ENCODE measurements at places on chromosomes 11 and 22.

DNA sequence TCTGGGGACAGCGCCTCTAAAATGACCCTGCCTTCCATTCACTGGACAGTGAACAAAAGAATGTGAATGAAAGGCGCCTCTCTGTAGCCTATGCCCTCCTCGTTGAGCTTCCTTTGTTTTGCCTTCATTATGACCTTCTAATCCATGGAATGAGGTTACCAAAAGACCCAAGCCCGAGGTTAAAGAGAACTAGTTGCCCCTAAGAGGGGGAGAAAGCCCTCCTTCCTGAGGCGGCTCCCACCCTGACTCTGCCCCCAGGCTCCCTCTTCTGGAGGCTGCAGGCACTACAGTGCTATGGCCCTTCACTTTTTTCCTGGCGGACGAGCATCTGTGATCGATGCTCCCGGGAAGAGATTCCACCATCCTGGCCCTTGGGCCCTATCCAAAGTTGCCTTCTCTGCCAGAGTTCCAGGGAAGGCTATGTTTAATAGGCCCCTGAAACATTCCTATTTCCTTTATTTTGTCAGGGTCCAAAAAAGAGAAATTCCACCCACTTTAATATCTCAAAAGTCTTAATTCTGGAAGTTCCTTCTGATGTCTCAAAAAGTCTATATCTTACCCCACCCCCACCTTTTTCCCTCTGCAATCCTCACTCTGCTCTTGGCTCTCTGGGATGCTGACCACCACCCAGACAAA lies 147.3 kb downstream of the FEZ1 start:
- DNase-seq, result no peak

DNA sequence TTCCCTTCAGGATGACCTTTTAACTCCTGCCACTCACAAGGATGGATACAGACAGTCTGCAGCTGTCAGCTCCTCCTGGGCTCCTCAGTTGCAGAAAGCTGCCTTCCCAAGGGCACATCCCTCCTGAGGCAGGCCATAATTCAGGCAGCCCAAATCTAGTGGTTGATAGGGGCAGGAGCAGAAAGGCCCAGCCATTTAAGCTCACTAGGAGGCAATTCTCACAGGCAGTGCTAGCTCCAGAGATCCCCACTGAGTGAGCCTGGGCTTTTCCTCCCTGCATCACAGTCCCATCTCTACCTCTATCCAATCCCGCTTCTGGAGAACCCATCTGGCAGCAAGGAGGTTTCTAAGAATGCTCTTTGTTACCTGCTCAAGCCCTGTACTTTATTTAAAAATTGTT lies 200.6 kb downstream of the ARHGAP42 start:
- no peak for DNase-seq

DNA sequence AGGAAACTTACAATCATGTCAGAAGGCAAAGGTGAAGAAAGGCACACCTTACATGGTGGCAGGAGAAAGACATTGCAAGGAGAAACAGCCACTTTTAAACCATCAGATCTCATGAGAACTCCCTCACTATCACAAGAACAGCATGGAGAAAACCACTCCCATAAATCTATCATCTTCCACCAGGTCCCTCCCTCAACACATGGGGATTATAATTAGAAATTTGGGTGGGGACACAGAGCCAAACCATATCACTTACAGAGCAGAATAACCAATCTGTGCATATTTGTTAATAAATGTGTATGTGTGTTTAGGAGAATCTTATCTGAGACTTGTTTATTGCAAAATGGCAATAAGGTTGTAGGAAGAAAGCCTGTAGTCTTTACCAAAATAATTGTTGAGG lies 205.2 kb upstream of the ANO3 start:
- DNase-seq, result no peak

GRCh38 chr11:64969209-64969608 lies 2.7 kb downstream of the MAJIN start:
- DNase-seq, result no peak

- no peak for DNase-seq
Measured at GRCh38 chr11:120133216-120134105, 4.5 kb downstream of the TRIM29 start.

DNA sequence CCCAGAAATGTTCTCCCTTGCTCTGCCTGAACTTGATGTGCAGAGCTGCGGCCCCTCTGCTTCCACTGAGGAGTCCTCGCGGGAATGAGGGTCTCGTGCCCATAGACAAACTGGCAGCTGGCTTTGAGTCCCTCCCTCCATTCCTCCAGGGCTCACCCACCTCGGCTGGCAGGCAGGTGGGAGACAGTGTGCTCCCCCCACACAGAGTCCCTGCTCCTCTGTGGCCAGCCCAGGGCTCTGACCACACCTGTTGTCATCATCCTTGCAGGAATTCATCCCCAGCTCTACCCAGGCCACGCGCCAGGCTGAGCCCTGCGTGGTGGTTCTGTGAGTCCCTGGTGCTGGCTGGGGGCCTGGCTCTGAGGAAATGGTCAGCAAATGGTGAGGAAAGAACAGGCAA lies 521.9 kb downstream of the TBC1D22A start:
- no peak for DNase-seq

GRCh38 chr11:121389651-121390050 lies 62.5 kb upstream of the SORL1 start:
- no peak for DNase-seq

DNA sequence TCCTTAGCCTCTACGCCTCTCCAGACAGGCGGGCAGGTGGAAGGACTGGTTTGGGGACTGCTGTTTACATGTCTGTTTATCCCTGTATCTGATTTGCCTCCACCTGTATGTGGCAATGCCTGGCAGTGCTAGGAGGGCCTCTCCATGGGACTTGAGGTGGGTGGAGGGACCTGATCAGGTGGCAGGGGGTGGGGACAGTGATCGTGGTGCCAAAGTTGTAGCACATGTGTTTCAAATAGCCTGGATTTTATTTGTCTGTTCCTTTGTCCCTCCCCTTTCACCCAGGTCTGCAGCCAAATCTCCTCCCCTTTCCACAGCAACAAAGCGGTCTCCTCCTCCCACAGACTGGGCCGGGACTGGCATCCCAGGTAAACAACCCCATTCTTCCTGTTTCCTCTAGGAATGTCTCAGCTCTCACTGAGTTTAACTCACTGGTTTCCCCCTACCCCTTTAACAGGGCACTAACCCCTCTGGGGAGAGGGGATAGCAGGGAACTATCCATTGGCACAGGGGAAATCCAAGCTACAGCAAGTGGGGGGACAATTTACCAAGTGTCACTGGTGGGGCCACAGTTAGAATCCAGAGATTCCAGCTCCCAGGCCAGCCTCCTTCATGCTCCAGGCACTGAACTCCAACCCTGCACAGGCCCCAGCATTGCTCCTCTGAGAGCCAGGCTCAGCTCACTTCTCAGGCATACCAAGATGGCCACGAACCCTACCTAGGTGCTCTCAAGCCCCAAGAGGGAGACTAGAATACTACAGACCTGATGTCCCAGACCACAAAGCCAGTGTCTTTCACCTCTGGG lies 22.9 kb upstream of the TLCD5 start:
- DNase-seq, result no peak

DNA sequence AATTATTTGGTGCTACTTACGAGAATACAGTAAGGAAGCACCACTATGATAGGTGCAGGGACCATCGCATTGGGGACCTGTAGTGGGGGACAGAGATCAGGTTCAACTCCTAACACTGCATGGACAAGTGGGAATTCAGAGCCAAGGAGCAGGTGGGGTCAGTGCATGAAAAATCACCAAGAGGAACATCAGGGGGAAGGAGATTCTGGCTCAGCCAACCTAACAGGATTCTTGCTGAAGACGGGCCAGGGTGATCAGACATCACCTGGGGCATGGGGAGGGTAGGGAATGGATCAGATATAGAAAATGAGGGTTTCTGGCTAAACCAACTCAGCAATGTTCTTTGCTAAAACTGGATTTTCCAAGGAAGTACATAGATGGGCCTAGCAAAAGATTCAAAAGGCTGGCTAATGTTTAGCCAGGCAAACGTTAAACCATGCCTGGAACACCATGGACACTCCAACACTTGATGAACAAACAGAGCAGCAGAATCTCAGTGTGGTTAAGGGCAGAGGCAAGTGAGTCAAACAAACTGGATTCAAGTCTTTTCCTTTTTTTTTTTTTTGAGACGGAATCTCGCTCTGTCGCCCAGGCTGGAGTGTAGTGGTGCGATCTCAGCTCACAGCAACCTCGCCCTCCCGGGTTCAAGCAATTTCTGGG lies 70.0 kb downstream of the MICAL3 start:
- no peak for DNase-seq

DNA sequence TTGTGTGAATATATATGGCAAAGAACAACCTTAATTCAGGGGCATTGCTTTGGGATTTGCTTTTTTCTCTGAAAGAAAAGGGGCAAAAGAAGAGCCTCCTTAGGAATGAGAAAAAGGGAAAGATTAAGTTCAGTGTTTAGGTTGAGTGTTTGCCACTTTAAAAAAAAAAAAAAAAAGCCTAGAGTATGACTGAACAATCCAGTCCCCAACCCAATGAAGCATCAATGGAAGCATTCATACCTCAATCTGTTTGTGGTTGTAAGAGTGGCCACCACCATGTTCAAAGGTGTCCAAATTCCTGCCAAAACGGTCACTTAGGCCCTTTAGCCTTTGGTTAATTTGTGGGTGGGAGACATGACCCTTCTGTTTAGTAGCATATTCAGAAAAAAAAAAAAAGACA lies 260.6 kb downstream of the SOX6 start:
- DNase-seq, result no peak

- DNase-seq, result no peak
Measured at GRCh38 chr11:96026310-96026709, 102.4 kb upstream of the MTMR2 start.

DNA sequence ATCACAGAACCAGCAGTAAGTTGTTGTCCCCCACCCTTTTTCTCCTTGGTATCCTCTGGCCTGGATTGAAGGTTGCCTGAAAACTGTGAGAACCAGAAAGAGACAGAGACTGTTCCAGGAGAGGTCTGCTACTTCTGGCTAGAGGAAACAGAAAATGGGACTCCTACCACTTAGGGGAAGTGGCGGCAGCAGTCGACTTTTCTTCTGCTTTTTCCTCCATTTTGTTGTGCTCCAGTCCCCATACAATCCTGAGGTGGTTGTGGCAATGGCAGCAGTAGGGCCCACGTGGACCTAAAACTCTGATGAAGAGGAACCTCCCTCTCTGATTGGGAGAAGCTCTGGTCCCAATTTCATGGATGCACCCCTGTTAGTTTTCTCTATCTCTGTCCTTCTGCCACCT lies 76.0 kb upstream of the SORL1 start:
- DNase-seq, result no peak

DNA sequence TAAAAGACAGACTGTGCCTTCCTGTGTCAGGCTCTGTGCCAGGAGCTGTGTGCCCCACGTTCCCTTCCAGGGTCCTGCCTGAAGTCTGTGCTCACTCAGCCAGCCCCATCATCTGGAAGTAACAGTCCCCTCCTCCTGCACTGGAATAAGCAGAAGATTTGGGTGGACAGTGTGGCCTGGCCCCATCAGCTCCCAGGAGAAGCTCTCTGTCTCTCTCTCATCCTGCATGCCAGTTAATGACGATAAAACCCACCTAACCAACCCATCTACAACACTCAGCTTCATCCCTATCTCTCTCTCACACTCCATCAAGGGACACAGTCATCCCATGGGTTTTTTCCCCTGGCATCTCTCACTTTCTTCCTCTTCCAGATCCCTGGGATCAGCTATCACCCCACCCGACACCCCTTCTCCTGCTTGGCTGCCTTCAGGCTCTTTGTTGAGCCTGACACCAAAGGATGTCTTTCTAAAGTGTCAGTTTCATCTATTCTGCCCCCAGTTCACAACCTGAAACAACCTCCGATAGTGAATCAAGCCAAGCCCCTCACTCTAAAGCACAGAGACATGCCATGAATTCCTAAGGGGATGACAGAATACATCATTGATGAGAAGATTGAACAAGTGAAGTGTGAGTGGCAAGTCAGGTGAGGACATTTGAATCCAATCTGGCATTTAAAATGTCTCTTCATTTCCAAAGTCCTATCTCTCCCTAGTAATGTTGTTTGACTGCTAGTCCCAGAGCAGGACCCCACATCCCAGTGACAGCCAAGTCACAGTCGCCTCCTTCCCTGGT lies 91.4 kb upstream of the TOP3B start:
- DNase-seq, result no peak

DNA sequence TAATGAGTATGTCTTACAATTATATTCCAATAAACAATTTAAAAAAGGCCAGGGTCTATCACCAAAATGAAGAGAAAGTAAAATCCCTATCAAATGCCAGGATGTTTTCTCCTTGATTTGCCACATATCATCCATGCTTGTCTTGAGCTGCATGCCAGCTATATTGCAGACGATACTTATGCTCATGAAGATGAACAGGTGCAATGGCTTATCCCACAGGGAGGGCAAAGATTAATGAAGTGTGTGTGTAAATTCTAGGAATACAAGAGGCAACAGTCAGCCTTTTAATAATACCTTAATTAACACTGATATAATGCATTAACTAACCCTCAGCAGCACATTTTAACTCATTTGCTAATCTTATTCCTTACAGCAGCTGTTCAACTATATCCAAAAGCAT lies 850.5 kb downstream of the KCNA4 start:
- DNase-seq, result no peak

DNA sequence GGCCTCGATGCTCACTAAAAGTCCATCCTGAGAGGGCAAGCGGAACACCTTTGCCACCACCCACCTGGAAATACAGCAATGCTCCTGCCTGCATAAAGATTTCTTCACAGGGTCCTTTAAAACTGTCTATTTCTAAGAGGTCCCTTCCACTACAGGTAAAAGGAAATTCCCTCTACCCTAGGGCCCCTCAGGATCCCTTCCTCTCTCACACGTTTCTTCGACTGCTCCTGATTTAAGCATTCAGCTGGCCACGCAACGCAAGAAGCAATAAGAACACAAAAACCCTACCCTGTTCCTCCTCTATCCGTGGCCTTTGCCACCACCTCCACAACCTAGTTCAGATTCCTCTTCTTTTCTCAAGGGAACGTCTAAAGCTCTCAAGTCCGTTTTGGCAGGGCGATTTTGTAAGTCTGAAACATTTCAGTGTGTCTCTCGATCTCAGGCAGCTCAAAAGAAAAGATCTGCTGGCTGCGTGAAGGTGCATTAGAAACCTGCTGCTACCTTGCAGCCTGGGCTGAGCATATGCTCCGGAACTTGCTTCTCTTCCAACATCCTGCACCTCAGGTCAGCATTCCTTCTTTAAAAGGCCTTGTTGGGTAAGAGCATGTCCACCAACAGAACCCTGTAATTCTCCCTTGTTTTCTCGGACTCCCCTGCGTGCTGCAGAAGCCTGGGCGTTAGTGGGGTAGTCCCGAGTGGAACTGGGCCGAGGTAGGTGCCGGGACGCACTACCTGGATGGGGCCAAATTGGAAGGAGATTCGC lies 1.6 kb downstream of the LGR4 start:
- DNase-seq, result no peak

GRCh38 chr11:131217313-131218310 lies 152.8 kb upstream of the NTM start:
- DNase-seq, result no peak
